ENCODE measurements at places on chromosomes 11 and 22. TPM values are rescaled to one million over a fixed set of nuclear protein-coding genes. Genes with fewer than 3 reads are reported as not detected.

SOX10 gene
- polyA plus RNA-seq: not detected

FBLN1 gene
- polyA plus RNA-seq: not detected

SHANK3 gene
- polyA plus RNA-seq: not detected

RBFOX2 gene
- 0.22 TPM for polyA plus RNA-seq

POU2AF3 gene
- polyA plus RNA-seq: 0.17 TPM

FAM180B gene
- polyA plus RNA-seq: not detected

XBP1 gene
- polyA plus RNA-seq: 313 TPM

NXPE1 gene
- polyA plus RNA-seq: not detected

NLRP6 gene
- polyA plus RNA-seq: not detected

KDM4E gene
- polyA plus RNA-seq: not detected

FOXRED2 gene
- 24.0 TPM for polyA plus RNA-seq

CLDN25 gene
- not detected for polyA plus RNA-seq

P2RY6 gene
- polyA plus RNA-seq: not detected

RFPL2 gene
- not detected for polyA plus RNA-seq

TRPC6 gene
- not detected for polyA plus RNA-seq

GRAP2 gene
- 60.2 TPM for polyA plus RNA-seq

TMEM151A gene
- not detected for polyA plus RNA-seq

GGTLC2 gene
- not detected for polyA plus RNA-seq

ASPHD2 gene
- 3.2 TPM for polyA plus RNA-seq

MAPK11 gene
- polyA plus RNA-seq: 0.58 TPM

OR52K1 gene
- polyA plus RNA-seq: not detected

SSTR3 gene
- polyA plus RNA-seq: 0.79 TPM

BEST1 gene
- 3.4 TPM for polyA plus RNA-seq

KRTAP5-9 gene
- 0.24 TPM for polyA plus RNA-seq

THY1 gene
- 3.8 TPM for polyA plus RNA-seq

OR8I2 gene
- not detected for polyA plus RNA-seq

OR51E2 gene
- not detected for polyA plus RNA-seq

RIBC2 gene
- not detected for polyA plus RNA-seq

UBQLN3 gene
- polyA plus RNA-seq: not detected

OR51I1 gene
- not detected for polyA plus RNA-seq

TMPRSS13 gene
- polyA plus RNA-seq: not detected

GPR83 gene
- polyA plus RNA-seq: not detected

NCR3LG1 gene
- polyA plus RNA-seq: not detected

PNPLA2 gene
- polyA plus RNA-seq: 15.2 TPM

GDPD4 gene
- polyA plus RNA-seq: not detected

NLRP10 gene
- polyA plus RNA-seq: not detected

HBG1 gene
- polyA plus RNA-seq: not detected

BATF2 gene
- 0.27 TPM for polyA plus RNA-seq

Measured in GM12878 (cell line).